ENCODE measurements at places on chromosomes 3 and 15.

- no peak for DNase-seq
Observed at GRCh38 chr15:91261345-91261744, 161.3 kb downstream of the SV2B start.

GRCh38 chr3:98333989-98334606 lies 19.6 kb upstream of the OR5K4 start:
- DNase-seq = no peak

DNA sequence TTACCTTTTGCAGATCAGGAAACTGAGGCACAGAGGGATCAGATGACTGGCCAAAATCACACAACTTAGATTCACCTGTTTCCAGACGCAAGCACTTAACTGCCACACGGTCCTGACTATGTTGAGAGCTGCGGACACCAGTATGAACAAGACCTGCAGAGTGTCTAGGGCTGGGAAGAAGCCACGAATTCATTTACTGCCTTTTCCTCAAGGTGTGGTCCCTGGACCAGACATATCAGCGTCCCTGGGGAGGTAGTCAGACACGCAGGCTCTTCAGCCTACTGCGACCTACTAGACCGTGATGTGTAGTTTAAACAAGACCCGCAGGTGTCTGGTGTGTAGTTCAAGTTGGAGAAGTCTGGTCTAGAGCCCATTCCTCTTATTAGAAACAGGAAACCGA lies 541 bp upstream of the SLC6A11 start:
- DNase-seq = no peak

DNA sequence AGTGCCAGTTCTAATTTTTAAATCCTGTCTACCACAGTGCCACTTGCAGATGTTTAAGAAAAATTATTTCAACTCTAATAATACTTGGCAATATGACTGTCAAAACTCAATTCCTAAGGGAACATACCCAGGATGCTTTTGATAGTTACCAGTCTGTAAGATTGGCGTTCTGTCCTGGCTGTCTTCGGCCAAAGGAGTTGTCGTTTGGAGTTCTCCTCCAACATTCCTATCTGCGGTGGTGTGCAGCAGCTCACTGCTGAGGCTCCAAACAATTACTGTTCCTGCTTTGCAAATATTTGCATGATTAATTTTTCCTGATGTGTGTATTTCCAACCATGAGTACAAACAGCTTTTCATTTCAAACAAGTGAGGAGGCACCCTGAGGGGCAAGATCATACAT lies 330.8 kb upstream of the DPH6 start:
- no peak for DNase-seq

DNA sequence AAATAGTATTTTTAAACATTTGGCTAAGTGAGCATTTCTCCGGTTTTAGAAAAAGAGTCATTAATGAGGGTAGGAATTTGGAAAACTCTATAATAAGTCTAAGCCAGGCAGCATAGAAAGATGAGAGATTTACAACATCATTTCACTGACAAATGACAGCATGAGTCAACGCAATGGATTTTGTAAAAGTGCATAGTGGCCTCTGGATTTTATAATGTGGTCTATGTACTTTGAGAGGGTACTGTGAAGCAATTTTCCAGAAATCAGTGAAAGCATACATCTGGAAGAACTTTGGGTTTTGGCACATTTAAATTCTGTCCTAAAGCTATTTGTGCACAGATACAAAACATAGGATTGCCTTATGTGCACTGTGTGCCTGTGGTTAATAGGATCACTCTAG lies 130.8 kb upstream of the CCNL1 start:
- no peak for DNase-seq
